ENCODE measurements at places on chromosomes 12 and 14.

DNA sequence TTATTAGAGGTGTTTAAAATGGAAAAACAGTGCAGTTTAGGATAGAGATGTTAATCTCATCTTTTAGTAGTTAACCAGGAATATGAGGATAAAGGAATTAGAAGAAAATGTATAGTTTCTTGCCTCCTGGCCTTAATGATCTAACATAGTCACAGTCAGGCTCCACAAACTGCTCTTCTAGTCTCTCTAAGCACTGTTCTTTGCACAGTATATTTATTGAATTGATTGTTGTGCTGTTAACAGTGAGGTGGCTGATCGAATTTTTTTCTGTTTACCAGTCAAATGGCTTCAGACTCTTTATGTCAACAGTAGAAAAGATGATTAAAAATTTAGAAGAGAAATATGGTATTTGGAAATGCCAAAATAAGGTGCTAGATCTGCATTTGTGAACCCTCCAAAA, 37.8 kb downstream of the ATF7IP start:
- DNase-seq, result no peak

DNA sequence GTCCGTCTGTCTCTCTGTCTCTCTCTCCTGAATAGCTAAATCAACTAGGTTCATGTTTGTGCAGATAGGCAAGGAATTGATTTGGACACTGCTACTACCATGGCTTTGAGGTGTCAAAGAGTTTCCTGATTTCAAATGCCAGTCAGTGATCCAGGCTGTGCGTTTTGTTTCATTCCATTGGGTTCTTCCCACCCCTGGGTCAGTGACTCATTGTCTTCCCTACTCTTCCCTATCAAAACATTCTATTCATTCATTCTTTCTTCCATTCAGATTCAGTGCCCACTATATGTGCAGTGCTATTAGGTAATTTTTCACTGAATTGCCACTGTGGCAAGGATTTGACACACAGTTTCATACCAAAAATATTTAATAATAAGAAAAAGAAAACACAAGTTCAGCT, 50.4 kb downstream of the RPH3A start:
- DNase-seq, result no peak

DNA sequence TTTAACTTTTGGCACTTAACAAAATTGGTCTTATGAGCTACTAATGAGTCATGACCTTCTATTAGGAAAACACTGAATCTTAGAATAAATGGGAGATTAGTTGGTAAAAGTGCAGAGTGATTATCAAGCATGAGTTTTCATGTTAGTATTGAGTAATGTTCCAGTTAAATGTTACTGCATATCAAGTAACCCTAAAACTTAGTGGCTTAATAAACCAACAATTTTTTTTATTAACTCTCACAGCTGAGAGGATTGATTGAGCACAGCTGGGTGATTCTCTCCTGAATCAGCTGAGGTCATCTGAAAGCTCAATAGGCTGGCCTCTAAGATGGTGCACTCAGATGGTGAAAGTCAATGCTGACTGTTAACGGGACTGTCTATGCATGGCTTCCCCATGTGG, 248.6 kb downstream of the BCL11B start:
- no peak for DNase-seq

DNA sequence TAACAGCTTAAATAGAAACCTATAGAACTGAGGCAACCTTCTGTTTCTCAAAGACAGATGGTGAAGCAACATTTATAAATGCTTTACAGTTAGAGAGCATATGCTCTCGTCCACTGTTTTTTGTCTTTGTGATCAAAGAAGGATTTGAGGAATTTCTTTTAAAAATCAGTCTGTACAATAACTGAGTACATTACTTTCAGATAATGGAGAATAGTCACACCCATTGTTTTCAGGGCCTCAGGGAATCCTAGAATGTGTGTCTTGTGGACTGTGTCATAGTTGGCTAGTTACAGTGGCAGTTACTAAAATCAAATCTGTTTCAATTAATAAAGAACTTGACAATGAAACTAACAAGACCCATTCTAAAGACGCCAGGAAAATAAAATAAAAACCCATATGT, 107.9 kb downstream of the PRKCH start:
- no peak for DNase-seq

DNA sequence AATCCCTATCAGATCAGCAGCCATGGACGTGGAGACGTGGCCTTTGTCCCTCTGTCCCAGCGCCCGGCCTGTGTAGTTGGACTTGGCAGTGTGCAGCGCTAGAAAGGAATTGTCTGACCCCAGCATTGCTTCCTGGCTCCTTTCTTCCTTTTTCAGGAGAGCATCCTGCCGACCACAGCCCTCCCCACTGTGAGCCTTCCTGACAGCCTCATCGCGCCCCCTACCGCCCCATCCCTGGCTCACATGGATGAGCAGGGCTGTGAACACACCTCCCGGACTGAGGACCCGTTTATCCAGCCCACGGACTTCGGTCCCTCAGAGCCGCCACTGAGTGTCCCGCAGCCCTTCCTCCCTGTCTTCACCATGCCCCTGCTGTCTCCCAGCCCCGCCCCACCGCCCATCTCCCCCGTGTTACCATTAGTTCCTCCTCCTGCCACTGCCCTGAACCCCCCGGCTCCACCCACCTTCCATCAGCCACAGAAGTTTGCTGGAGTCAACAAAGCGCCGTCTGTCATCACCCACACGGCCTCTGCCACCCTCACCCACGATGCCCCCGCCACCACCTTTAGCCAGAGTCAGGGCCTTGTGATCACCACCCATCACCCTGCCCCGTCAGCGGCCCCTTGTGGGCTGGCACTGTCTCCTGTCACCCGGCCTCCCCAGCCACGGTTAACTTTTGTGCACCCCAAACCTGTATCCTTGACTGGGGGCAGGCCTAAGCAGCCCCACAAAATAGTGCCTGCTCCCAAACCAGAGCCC, 40.6 kb downstream of the IL31 start:
- no peak for DNase-seq
